CD4-positive, alpha-beta T cell treated with Interleukin-21 for 1 hour (primary cell): ENCODE measurements at places on chromosomes 2 and 18.

DNA sequence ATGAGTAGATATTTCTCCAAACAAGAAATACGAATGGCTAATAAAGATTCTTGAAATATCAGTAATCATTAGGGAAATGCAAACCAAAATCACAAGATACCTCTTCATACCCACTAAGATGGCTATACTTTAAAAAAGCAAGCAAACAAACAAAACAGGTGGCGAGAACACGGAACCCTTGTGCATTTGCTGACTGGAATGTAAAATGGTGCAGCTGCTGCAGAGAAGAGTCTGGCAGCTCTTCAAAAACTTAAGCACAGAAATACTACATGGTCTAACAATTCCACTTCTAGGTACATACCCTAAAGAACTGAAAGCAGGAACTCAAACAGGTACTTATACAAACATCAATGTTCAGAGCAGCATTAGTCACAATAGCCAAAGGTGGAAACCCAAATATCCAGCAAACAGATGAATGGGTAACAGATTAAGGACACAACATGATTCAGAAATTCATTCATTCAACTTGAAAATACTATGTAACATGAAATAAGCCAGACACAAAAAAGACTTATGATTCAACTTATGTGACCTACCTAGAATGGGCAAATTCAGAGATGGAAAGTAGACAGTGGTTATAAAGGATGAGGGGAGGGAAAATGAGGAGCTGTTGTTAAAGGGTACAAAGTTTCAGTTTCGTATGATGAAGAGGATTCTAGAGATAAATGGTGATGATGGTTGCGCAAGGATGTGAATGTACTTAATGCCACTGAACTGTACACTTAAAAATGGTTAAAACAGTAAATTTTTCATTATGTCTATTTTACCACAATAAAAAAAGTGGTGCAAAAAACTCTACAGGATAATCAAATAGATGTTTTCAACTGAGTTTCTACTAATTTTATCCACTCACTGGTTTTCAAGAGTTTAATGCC, 26.9 kb upstream of the GPR75 start:
- DNase-seq = no peak

DNA sequence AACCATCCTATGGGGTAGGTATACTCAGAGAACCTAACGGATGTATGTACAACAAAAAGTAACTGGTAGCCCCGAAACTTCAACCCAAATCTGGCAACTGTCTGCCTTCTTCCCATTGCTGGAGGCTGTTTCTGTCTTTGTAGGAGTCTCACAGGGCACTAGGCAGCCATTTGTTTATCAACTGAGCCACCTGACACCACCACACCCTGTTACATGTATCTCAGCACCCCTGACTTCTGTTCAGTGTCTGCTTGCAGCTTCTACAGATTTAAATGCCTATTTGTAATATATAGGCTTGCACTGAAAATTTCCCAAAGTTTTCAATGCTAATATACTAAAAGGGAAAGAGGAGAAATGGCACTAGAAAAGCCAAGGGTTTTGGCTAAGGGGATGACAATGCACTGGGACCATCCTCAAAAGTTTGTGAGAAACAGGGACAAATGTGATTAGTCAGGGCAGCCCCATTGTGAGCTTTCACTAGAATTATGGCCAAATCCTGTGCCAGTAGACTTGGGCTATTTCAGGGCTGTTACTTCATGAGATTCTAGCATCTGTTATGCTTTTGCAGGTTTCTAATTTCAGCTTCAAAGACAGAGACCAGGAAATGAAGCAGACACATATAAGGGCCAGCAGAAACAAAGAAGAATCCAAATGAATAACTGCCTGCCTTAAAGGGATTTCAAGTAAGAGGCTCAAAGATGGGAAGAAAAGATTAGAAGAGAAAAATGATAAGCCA, 103.3 kb downstream of the MYO5B start:
- no peak for DNase-seq

DNA sequence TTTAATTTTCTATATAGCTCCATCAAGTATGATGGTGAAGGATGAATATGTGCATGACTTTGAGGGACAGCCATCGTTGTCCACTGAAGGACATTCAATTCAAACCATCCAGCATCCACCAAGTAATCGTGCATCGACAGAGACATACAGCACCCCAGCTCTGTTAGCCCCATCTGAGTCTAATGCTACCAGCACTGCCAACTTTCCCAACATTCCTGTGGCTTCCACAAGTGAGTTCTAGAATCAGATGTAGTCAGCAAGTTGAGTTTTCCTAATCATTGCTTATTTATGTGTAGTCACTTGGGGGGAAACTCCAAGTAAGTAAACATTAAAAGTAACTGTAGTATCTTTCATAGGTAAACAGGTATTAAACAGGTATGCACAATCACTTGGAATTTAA, 24.8 kb downstream of the SMAD4 start:
- no peak for DNase-seq

DNA sequence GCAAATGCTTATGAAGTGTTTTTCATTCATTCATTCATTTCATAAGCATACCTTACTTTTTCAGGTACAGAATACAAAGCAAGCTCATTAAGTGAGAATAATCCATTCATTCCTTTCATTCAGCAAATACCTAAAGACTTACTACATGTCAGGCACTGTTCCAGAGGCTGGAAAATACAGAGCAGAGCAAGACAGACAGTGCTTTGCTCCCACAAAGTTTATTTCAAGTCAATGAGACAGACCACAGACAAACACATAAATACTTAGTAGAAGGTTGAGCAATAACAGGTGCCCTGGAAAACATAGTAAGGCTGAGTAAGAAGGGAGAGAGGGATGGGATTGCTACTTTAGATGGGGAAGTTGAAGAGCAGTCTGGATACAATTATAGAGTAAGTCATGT, 309.8 kb downstream of the C1D start:
- no peak for DNase-seq

- DNase-seq = no peak
Observed at GRCh38 chr18:78981989-78982620, 2.5 kb downstream of the SALL3 start.

DNA sequence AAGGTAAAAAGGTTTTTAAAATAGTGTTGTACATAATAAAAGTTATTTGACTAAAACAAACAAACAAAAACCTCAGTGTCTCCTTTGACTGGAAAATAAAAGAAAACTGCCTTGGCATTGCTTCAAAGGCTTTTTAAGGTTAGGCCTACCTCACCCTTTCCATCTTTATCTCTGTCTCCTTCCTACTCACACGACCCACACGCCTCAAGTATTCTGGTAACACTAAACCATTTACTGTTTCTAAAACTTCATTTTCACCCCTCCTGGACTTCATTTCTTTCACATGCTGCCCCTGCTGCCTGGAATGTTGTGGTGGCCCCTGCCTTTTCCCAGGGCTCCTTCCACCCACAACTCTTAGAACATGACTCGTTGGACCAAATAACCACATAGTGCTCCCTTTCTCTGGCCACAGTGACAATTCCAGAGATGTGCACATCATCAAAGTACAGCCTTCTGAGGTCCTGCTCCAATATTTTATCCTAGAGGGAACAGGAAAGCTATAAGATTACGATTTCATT, 54.0 kb downstream of the ERBB4 start:
- no peak for DNase-seq

DNA sequence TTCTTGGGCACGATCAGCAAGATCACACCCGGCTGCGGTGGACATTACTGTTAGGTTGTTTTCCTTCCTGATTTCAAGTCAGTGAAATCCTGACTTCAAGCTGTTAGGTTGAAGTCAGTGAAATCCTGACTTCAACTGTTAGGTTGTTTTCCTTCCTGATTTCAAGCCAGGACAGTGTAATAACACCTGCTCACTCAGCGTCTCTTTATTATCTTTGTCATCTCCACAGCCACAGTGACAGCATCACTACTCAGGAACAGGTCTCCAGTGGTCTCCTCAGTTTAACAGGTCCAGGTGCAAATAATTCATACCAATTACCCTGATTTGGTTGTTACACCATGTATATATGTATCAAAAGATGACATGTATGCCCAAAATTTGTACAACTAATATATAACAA, 208.1 kb upstream of the REG3G start:
- DNase-seq = no peak

GRCh38 chr2:151459358-151459757, 49.7 kb downstream of the RIF1 start:
- no peak for DNase-seq

GRCh38 chr2:98805412-98806171, 74.7 kb upstream of the MGAT4A start:
- no peak for DNase-seq

GRCh38 chr2:2704428-2705090, 373.5 kb upstream of the MYT1L start:
- DNase-seq = no peak

DNA sequence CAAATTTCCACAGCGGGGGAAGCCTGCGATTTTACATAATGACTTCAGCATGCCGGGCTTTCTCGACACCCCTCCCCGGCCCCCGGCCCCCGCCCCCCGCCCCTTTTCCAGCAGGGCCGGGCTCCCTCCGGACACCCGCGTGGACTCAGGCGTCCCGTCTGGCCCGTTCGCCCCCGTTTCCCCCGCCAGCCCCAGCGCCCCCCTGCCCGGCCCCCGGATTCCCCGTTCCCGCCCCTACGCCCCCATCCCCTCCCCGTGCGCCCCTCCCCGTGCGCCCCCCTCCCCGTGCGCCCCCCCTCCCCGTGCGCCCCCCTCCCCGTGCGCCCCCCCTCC, 456 bp upstream of the NFATC1 start:
- no peak for DNase-seq

DNA sequence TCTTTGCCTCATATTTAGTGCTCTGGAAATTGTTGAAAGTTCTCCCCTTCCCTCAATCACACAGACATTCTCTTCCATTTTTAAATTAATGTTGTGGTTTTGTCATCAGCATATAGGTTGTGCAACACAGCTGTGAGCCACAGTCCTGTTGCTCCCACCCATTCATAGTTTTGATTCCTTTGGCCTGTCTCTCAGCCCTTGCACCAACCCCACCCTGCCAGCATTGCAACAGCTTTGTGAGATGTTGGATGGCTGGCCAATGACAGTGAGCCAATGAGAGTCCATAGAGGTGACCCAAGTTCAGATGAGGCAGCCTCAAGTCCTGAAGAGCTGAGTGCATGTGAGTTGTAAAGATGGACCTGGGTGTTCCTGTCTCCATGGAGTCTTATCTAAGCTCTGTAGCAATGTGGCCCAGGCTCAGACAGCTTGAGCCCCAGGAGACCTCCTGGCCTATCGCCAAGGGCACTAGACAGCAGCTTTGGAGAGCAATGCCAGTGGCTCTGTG, 775.5 kb downstream of the RNF144A start:
- DNase-seq = no peak

- DNase-seq = no peak
Observed at GRCh38 chr2:159140070-159140769, 146.3 kb downstream of the WDSUB1 start.

GRCh38 chr18:50473881-50474280, 86.0 kb upstream of the MAPK4 start:
- DNase-seq = no peak

DNA sequence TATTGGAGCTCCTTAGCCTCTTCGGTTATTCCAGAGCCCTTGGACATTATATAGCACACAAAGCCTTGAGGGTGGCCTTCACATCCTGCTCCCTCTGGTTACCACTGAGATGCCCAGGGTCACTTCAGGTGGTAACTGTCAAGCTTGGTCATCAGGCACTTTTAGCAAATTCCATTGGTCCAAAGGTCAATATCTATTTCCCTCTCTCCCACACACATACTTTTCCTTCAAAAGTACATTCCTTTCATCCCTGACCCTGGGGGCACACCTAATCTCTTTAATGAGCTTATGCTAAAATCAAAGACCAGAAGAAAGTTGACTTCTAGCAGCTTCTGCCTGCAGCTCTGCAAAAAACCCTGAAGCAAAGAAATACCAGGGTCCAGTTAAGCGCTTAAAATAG, 172.0 kb upstream of the NRP2 start:
- no peak for DNase-seq

DNA sequence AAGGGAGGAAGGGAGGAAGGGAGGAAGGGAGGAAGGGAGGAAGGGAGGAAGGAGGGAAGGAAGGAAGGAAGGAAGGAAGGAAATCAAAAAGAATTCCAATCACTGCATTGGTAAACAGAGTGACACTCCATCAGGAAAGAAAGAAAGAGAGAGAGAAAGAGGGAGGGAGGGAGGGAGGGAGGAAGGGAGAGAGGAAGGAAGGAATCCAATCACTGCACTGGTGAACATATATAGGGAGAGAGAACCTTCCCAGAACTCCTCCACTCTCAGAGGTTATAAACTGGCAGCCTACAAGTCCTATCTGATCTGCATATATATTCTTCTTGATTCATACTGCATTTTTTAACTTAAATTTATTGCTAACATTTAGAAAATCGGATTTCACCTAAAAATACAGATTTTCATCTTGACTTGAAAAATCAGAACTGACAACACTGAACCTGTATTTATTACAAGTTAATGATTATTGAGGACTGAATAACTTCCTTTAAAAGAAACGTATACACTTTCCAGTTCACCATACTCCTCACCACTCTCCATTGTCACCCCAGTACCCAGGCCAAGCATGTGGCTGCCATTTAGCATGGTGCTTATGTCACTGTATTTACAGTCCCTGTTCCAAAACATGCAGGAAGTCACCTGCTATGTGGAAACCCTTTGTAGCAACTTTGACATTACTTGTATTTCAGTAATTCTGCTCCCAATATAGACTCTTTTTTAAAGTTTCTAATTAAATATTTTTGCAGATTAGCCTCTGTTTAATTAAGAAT, 83.5 kb downstream of the ANTXR1 start:
- no peak for DNase-seq

DNA sequence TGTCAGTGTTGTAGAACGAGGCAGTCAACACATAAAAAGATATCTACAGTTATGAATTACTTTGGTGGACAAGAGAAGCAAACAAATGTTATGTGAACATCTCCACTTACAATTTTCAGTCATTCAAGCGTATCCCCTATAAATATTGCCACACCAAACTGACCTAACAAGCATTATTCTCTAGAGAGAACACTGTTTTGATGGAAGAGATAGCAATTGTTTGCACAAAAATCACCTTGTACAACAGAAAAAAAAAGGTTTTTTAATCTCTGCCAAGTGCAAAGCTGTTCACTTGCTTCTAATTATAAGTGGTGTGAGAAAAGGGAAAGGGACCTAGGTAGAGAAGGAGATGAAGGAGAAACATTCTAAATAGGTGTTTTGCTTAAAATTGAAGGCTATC, 33.8 kb downstream of the PID1 start:
- no peak for DNase-seq

DNA sequence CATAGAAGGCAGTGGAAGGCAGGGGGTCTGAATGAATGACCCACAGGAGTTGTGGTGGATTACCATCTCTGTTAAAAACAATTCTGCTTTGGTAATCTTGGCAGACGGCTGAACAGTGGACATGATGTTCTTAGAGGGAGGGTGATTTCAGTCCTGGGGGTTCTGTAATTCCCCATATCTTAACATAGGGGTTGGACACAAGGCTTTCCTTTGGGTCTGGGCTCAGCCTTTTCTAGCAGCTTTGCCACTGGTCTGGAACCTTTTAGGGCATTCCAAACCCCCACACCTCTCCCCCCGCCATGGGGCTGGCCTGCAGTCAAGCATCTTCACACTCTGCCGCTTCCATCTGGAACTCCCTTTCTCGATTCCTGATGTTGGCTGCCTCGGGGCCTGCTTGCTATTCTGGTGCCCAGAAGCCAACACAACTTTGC, 50.3 kb downstream of the RPL37A start:
- no peak for DNase-seq
